ENCODE measurements at places on chromosomes 12 and 14.
A peak's percentile ranks its signal among the peaks of the same experiment; 100 is the strongest.

DNA sequence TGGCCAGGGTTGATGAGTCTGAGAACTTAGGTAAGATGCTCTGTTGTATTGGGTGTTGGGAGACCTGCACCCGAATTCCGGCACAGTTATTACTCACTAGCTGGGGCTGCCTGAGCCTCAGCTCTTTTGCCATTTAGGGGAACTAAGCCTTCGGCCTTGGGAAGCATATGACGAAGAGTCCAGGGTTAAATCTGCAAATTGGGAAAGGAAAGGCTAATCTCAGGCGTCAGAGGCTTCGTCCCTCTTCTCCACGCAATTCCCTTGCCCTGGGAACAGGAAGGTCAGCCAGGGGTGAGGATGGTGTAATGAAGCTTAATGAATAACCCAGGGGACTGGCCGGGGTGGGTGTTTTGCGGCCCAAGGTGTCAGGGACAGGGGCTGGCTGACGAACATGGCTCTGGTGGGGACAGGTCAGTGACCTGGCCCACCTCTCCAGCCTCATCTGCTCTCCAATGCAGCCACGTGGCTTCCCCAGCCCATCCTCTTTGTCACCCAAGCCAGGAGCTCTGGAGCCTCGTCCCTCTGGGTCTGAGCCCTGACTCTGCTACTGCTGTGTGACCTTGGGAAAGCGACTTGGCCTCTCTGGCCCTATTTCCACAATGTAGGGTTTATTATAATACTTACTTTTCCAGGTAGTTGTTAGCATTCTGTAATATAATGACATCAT lies 3.8 kb upstream of the SDSL start:
- DNase-seq: no peak

DNA sequence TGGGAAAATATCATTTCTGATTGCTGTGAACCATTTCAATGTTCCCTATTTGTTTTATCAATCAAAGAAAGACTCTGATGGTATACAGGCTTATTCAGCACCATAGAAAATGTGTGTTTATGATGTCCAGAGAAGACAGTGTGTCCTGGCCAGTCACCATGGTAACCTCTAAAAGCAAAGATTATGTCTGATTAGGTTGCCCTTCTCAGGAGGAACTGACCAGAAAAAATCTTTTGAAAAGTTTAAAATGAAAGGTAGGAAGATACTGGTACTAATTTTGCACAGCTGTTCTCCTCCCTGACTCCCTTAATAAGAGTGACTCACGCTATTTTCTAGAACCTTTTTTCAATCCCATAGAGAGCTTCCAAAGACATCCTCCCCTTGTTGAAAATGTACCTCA lies 391.8 kb upstream of the DCN start:
- DNase-seq: no peak

DNA sequence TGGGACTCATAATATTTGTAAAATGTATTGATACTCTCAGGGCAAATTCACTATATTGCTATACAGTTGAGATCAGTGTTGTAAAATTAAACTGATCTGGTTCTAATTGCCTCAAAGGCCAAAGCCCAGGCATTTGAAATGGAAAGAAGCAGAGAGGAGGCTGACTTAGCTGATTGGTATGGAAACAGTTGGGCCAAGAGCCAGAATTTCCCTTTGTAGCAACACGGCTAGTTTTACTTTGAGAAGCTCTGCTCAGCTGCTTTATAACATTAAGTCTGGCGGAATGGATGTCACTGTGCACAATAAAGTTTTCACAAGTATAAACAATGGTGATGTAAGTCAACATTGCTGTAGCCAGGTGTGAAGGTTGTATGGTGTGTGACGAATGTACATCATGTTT lies 186.4 kb downstream of the MSRB3 start:
- no peak for DNase-seq

DNA sequence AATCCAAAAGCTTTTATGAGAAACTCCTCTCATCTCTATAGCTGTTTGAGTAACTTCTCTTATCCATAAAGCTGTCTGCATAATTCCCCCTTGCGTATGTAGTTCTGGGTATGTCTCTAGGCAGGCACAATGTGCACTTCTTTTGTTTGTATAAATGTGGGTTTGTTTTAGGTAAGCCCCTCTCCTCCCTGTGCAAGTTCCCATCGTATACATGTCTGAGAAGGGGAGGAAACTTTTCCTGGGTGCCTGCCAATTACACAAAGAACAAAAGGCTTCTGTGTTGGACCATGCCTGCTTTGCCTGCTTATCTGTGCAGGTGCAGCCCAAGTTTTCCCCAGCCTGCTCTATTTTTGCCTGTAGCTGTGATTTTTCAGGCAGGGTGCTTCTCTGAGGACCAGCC lies 96.7 kb downstream of the CCER1 start:
- no peak for DNase-seq

- no peak for DNase-seq
These were observed 28.3 kb downstream of the PUS7L start for GRCh38 chr12:43730283-43730682.

GRCh38 chr14:50978888-50979287 lies 34.6 kb upstream of the PYGL start:
- DNase-seq: no peak

- no peak for DNase-seq
These were observed 11.5 kb downstream of the C1S start for GRCh38 chr12:7072035-7072434.

GRCh38 chr14:82999802-83000201 lies 1466.1 kb upstream of the SEL1L start:
- no peak for DNase-seq

DNA sequence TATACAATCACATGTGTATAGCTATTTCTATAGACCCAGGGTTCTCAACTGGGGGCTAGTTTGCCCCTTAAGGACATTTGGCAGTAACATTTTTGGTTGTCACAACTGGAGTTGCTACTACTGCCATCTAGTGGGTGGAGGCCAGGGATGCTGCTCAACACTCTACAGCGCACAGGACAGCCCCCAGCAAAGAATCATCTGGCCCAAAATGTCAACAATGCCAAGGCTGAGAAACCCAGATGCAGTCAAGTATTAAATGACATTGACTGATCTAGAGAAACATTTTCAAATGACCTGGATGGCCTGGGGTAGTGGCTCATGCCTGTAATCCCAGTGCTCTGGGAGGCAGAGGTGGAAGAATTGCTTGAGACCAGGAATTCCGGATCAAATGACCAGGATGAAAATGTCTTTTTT lies 5.8 kb downstream of the WSB2 start:
- peak; percentile 25 for DNase-seq

GRCh38 chr14:100334904-100335303 lies 11.8 kb downstream of the SLC25A47 start:
- DNase-seq: no peak

DNA sequence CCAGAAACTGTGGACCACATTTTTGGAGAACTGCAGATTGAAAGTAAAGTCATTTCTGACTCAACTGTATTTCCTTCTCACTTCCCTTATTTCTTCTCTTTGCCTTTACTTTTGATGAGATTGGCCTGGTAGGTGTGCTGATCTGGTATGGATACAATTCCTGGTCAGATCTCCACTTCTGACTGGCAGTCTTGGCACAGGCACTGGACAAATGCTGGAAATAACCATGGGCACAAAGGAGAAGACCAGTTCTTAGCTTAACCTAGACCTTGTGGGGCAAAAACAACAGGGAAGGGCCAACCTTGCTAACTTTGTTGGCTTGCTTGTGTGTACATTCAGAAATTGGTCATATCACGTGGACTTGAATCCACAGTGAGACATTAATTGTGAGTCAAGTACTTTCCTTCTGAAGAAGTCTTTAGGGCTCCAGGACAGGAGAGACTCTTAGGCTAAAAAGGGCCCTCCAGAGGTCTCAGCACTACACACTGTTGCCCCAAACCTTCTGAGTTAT lies 75.0 kb downstream of the DIP2B start:
- no peak for DNase-seq

DNA sequence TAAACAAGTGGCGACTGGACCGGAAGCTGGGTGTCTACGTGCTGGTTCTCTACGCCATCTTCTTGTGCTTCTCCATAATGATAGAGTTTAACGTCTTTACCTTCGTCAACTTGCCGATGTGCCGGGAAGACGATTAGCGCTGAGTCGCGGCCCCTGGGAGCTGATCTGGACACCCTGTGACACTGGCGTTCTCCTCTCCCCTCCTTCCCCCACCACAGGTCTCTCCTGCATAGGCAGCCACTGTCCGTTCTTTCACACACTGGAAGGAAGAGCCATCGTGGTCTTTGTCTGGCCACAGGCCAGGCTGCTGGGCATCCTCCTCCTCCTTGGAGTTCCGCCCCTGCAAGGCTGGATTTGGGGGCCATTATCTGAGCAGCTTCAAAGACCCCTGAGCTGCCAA lies 20.1 kb upstream of the RIN3 start:
- DNase-seq: no peak

DNA sequence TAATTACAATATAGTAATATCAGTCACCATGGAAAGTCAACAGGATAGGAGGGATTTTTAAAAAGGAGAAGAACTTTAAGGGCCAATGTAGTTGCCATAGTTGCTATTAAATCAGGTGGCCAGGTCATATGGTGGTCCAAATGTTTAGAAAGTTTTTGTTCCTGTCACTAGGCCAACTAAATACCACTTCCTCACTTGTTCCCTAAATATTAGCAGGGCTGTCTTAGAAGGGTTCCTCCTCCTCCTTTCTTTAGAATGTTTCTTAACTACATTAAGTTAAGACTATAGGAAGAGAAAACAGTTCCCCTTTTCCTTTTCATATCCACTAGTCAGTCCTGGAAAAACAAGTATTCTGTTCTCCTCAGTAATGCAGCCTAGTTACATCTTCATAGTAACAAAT lies 50.3 kb downstream of the MON2 start:
- no peak for DNase-seq

DNA sequence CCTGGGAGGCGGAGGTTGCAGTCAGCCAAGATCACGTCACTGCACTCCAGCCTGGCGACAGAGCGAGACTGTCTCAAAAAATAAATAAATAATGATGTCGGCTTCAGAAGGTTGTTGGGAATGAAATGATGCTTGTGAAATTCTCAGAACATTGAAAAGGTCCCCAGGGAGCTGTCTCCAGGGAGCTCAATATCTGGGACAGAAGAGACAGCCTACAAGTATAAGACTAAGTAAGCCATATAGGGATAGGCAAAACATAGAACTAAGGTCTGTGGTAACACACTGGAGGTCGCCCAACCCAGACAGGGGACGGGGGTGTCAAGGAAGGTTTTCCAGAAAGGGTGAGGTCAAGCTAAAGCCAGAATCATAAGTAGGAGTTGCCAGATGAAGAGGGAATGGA lies 29.5 kb upstream of the HSPB8 start:
- no peak for DNase-seq

GRCh38 chr12:11787933-11788849 lies 138.7 kb downstream of the ETV6 start:
- no peak for DNase-seq

DNA sequence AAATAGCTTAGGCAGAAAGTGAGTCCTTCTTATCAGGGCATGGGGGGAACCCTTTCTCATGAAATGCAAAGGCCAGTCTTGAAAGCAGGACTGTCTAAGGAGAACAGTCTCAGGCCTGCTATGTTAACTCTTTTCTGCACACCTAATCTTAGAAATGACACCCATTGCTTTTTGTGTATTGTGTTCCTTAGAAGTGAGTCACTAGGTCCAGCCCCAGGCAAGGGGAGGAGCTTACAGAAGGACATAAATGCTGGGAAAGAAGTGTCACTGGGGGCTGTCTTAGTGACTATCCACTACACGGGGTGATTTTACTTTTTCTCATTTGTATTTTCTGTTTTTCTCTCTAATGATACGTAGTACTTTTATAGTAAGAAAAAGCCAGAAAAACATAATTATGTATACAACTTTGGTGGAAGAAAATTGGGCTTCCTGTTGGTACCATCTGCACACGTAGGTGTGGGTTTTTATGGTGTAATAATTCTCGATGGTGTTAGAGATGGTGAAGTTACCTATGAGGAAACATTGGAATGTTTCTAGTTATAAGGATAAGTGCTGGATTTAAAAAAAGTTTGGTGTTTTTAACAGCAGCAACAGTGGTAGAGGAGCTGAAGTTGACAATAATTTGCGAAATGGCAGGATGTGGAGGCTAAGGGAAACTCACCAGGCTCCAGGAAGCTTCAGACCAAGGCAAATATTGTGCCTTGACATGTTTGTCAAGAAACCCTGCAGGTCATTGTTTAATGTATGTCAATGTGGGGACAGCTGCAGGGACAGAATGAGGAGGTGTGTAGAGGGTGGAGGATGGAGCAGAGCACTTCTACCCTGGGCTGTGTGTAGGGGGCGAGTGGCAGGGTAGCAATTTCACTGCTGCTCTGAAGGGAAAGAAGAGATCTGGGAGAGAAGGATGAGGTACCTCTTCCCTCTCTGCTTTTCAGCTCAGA lies 214.9 kb downstream of the KTN1 start:
- no peak for DNase-seq

DNA sequence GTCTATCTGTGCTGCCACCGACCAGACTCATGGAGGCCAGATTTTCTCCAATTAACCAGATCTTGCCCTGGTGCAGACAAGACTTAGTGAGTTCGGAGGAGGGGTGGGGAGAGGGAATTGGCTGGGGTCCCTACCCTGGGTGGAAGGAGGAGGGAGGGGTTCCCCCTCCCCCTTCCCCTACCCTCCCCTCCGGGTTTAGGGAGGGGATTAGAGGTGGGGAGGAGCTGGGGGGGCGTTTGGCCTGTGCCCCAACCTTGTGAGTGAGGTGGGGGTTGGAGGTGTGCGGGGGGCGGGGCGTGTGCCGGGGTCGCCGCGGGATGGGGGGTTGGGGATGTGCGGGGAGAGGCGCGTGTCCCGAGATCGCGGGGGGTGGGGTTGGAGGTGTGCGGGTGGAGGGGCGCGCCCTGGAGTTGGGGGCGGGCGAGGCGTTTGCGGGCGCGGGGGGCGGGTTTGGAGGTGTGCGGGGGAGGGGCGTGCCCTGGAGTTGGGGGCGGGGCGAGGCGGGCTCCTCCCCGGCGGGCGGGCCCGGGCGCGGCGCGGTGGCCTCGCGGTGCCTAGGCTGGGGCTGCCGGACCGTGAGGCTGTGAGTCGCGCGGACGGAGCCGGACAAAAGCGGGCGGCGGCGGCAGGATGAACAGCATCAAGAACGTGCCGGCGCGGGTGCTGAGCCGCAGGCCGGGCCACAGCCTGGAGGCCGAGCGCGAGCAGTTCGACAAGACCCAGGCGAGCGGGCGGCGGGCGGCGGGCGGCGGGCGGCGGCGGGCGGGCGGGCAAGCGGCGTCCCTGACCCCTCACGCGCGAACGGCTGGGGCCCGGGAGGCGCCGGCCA lies at the start of gene HIP1R:
HIP1R (plus strand) TSS at position 537 of the 829 bp plus-strand sequence; CDS start at position 631, 94 bp downstream.
- peak; percentile 60 for DNase-seq

GRCh38 chr12:98352218-98352811 lies 163.1 kb upstream of the TMPO start:
- DNase-seq: no peak

- no peak for DNase-seq
These were observed 16.1 kb downstream of the PAWR start for GRCh38 chr12:79674629-79675028.

GRCh38 chr12:81296556-81297305 lies 218.9 kb downstream of the ACSS3 start:
- DNase-seq: no peak

GRCh38 chr14:103905842-103906456 lies 22.3 kb upstream of the TDRD9 start:
- no peak for DNase-seq

- no peak for DNase-seq
These were observed 301.8 kb downstream of the NPAS3 start for GRCh38 chr14:33240466-33240865.

- no peak for DNase-seq
These were observed 78.9 kb downstream of the NCOR2 start for GRCh38 chr12:124488520-124488919.
